ENCODE measurements at places on chromosomes 1 and 21.

GRCh38 chr21:34559089-34559631 is 47.1 kb upstream of the KCNE1 start:
- DNase-seq, result no peak

- DNase-seq, result no peak
Measured at GRCh38 chr1:25615563-25616094, 962 bp upstream of the MAN1C1 start.

DNA sequence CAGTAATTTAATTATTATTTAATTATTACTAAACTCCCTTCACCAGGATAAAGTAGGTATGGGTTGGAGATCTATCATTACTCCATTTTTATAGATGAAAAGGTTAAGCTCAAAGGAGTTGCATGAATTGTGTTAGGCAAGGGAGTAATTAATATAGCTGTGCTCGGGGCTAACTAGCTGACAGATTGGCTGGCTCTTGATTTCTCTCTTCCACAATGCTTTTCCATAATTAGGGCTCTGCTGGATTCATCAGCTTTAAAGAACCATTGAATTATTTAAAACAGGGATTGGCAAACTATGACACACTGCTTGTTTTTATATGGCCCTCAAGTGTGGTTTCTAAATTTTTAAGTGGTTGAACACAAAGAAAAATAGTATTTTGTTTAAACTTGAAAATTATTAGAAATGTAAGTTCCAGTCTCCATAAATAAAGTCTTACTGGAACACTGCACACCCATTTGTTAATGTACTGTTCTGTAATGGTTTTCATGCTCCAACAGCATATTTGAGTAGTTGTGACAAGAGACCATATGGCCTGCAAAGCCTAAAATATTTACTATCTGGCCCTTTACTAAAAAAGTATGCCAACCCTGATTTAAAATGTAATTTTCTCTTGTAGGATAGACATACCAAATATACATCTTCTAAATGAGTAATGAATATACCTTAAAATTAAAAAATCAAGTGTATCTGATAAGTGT is 76.4 kb downstream of the GDAP2 start:
- no peak for DNase-seq

GRCh38 chr1:182910143-182910542 is 42.8 kb downstream of the SHCBP1L start:
- no peak for DNase-seq

DNA sequence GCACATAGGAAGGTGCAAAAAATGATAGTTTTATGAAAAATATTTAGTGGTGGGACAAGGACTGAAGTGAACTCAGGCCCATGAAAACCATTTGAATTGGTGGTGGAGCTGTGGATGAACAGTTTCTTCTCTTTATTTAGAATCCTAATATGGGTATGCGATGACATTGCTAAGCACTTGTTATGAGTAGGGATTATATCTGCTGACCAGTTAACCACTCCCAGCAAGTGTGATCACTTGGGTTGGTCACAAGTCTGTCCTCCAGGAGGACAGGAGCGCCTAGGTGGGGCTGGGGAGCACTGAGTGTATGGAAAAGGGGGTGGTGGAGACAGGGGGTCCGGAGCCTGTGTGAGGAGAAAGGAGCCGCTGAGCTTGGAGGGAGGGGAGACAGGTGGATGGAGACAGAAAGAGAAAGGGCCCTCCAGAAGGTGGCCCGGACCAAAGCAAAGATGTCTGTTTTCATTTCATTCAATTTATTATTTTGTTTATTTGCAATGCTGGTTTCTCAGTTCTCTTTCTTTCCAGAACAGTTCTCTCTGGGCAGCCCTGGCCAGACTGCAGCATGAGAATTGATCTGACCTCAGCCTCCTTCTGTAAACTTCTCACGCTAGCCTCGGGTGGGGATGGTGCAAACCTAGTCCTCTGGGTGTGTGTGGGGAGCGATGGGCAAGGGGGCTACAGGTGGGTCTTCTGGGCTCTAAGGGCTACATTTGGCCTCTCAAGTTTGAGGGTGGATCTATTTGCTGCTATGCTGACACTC is 9.9 kb upstream of the ZSCAN20 start:
- no peak for DNase-seq

Measured in erythroblast (primary cell).